ENCODE measurements at places on chromosomes 13 and 19. TPM values are rescaled to one million over a fixed set of nuclear protein-coding genes. Genes with fewer than 3 reads are reported as not detected.
A peak's percentile ranks its signal among the peaks of the same experiment; 100 is the strongest.

DNA sequence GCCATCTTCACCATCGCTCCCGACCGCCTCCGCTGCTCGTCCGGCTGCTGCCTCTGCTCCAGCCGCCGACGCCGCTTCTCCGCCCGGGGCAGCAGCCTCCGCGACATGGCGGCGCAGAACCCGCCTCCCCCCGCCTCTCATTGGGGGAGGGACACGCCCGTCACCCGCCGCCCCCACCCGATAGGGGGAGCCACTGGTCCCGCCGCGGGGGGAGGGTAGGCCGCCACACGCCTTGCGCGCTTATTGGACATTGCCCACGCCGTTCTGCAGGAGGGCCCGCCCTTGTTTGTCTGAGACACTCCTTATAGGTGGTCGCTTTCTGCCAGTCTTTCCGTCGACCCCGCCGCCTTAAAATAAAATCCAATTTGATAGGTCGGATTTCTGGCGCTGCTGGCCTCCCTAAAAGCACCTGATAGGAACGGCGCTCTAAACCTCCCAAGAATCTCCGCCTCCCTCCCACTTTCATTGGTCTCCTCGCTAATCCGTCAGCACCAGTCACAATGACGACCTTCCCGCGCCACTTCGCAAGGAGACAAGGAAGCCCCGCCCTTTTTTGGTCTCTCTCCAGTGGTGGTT, at the start of gene HNRNPL:
TSS of gene HNRNPL (minus strand) at position 127 of the 576 bp plus-strand sequence. CDS start at position 107, 20 bp downstream.
- peak; percentile 100 for DNase-seq

DNA sequence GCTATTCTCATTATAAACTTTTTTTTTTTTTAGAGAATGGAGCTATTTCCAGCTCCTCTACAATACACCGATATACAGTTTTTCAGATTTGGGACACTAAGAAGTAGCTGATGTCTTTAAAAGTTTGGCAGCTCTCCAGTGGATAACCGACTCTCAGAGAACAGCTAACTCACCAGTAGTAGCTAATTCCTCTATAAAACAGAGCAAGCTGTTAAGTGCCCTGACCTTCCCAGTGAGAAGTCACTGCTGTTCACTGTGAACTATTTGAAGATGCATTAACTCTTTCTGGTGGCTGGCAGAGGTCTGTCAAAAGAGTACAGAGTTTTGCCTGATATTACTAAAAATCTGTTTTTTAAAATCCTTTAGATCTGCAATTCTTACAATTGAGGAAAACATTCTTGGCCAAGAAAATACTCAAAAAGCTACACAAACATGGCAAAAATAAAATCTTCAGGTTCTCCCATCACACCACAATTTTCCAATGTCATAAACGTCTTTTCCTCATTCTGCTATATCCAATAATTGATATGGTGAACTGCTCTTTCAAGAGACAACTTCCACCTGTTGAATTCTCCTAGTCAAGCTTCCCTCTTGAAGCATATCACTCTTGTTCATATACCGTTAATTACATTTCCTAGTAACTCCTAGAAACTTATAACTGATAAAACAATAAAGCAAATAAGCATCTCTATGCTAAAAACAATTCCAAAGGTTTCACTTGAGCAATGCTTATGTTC, 44.2 kb downstream of the TBC1D4 start:
- DNase-seq, result no peak

DNA sequence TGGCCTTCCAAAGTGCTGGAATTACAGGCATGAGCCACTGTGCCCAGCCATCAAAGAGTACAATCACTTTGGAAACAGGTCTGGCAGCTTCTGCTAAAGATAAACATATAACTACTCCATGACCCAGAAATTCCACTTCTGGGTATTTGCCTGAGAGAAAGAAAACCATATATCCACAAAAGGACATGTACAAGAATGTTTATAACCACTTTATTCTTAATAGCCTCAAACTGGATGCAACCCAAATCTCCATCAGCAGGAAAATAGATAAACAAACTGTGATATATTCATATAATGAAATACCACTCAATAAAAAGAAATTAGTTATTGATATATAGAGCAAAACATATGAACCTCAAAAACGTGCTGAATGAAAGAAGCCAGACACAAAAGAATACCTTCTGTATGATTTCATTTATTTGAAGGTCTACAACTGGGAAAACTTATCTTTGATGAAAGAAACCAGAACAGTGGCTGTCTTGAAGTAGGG, 40.5 kb downstream of the TEX26 start:
- DNase-seq, result no peak

- no peak for DNase-seq
These were observed 108.6 kb downstream of the PIBF1 start for GRCh38 chr13:72890546-72890945.

GRCh38 chr13:49342454-49342853, 94.7 kb downstream of the CDADC1 start:
- no peak for DNase-seq

DNA sequence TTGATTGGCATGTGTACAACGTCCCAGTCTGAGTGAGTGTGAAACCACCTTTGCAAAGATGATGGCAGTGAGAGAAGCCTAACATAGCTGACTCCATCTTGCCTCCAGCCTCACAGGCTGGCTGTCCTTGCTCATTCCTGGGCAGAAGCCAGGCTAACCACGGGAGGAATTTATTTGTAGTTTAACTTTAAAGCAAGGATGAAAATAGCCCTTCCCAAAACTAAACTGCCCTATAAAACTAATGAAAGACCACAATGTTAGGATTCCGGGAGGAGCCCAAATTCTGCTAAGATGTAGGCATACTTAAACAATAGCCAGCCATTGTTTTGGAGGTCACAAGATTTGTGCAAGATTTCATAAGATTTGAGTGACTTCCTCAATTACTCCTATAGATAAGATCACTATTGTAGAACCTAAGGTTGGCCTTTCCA, 96.6 kb upstream of the LSM14A start:
- no peak for DNase-seq

DNA sequence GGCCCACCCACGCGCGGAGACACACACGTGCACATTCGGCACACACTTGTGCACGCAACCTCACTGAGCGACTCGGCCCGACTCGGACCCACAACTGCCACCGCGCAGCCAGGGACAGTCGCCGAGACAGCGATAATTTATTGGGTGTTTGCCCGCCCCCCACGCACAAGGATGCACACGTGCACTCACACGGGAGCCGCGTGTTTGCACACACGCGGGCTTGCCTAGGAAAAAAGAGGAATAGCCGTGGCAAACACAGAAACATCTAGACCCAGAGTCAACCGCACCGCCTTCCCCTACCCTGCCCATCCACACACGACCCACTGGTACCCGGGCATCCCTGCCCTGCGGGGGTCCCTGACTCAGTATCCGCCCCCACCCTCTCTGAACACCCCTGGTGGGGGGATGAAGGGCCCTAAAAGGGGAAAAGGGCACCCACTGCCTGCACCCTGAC, 1.1 kb upstream of the SSBP4 start:
- no peak for DNase-seq

GRCh38 chr19:51468545-51468920, 9.8 kb upstream of the CEACAM18 start:
- DNase-seq, result no peak

The NFIC gene
- 40.8 TPM for total RNA-seq

The ZNF470 gene
- total RNA-seq, result 5.0 TPM

The FFAR2 gene
- 2.5 TPM for total RNA-seq
